HFF-Myc (cell line): ENCODE measurements at places on chromosomes 1 and 21.

DNA sequence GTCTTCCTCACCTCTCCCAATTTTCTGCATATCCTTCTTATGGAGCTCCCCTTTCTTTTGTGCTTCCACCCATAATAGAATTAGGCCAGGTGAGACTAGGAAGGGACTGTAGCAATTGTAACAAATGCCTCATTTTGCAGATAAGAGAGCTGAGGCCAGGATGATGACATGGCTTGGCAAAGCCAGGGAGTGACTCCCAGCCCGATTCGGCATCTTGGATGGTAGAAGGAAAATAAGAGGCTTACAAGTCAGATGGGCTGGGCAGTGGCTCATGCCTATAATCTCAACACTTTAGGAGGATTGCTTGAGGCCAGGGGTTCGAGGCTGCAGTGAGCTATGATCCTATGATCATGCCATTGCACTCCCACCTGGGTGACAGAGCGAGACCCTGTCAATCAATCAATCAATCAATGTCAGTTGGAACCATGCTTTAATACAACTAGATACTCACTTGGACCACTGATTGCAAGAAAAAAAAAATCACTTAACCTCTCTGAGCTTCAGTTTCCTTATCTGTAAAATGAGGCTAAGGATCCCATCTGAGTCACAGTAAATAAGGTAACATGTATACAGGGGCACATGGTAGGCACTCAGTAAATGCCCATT is 51.6 kb downstream of the PLEKHA6 start:
- no peak for DNase-seq

- DNase-seq: peak; percentile 95
Observed at GRCh38 chr1:218377143-218377660, 32.1 kb downstream of the TGFB2 start.

- DNase-seq: no peak
Observed at GRCh38 chr1:185421485-185422107, 104.6 kb upstream of the IVNS1ABP start.

GRCh38 chr1:236315518-236315917 is 33.8 kb upstream of the ERO1B start:
- no peak for DNase-seq

DNA sequence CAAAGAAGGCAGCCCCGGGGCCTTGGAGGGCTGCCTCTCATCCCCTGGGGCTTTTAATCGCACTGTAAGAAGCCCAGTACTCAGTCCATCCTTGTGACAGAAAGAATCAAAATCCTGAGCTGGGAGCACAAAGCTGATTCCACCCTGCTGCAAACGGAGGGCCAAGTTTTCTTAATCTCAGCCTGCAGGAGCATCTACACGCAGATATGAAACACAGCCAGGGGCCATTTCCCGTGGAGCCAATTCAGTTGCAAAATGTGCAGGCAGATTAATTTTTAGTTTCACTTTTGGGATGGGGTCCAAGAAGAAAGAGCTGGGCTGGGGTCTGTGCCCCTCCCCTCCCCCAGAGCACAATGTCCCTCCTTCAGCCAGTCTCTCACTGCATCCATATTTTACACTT is 4.4 kb downstream of the LYPD8 start:
- DNase-seq: no peak

DNA sequence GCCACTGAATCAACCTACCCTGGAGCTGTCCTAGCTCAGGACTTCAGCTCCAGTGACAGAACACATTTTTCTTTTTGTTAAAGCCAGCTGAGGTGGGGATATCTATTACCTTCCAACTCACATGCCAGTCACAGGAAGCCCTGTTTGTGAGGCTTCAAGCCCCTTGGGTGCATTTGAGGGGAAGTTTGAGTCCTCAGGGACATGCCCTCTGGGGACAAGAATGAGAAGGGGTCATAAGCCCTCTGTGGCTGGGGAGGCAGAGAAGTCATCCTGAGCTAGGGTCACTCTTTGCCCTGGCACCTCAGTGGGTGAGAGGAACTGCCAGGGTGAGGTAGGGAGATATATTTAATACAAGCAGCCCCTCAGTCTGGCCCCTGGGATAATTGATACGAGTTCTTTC is 33.5 kb upstream of the CLDN14 start:
- no peak for DNase-seq

DNA sequence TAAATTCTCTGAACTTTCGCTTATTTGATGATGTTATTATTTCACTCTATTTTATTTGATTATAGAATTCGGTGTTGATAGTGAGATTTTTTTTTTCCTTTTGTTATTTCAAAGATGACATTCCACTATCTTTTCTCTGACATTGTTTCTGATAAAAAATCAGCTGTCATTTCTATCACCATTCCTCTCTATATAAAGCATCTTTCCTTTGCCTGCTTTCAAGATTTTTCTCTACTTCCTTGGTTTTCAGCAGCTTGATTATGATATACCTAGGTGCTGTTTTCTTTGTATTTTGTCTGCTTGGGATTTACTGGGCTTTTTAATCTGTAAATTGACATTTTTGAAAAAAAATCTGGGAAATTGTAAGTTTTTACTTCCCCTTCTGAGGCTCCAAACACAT is 344.0 kb downstream of the HLX start:
- DNase-seq: no peak

GRCh38 chr21:32406405-32406804 is 6.1 kb upstream of the EVA1C start:
- DNase-seq: no peak

DNA sequence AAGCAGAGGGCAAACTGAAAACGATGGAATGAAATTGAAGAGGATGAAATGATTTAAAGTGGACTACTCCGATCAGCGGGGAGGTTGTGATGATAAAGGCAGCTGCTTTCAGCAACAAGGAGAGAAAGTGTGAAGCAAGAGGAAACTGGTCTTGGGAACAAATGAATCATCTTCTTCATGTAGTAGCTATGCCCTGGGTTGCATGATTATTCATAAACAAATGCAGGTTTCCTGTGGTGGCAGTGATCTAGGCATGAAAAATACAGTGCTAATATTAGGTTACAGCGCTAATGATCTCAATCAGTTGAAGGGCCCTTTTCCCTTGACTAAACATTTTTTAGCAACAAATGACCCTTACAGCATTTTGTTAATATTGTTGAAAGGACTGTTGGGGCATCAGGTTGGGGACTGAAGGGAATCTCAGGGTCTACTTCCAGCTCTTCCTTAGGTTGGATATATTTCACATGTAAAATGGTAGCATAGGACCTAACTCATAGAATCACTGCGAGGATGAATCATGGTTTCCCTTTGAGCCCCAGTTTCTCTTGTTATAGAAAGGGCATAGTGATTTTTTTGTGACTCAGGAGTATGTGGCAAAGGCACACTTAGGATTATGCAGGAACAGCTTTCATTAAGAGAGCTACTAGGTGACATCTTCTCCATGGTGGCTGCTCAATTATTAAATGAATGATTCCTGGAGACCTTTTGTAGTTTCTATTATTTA is 1.9 kb upstream of the ZFYVE9 start:
- peak; percentile 31 for DNase-seq

- no peak for DNase-seq
Observed at GRCh38 chr1:57874418-57874877, 450.6 kb upstream of the DAB1 start.

- no peak for DNase-seq
Observed at GRCh38 chr1:46645815-46646214, 22.3 kb downstream of the ATPAF1 start.

DNA sequence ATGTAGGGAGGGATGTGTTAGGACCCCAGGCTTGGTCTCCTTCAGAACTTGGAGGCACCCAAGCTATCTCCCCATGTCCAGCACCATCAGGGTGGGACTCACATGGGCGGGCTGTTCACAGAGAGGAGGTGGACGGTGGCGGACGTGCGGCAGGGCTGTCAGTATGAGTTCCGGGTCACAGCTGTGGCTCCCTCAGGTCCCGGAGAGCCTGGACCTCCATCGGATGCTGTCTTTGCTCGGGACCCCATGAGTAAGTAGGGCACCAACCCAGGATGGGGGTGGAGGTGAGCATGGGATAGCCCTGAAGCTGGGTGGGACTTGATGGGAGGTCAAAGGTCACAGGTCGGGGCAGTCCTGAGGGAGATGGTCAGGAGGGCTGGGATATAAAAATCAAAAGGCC is 27.8 kb downstream of the IGFN1 start:
- no peak for DNase-seq

DNA sequence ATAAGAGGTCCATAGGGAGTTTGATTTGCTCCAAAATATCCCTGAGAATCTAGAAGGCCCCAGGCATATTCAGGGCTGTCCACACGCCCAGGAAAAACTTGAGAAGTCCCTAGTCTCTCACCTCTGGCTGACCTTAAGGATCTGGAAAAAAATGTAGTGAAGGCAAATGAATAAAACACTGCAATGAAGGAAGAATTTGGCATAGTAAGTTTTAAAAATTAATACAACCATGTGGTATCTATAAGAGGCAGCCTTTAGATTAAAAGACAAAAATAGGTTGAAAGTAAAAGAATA is 91.3 kb downstream of the COLGALT2 start:
- DNase-seq: no peak

DNA sequence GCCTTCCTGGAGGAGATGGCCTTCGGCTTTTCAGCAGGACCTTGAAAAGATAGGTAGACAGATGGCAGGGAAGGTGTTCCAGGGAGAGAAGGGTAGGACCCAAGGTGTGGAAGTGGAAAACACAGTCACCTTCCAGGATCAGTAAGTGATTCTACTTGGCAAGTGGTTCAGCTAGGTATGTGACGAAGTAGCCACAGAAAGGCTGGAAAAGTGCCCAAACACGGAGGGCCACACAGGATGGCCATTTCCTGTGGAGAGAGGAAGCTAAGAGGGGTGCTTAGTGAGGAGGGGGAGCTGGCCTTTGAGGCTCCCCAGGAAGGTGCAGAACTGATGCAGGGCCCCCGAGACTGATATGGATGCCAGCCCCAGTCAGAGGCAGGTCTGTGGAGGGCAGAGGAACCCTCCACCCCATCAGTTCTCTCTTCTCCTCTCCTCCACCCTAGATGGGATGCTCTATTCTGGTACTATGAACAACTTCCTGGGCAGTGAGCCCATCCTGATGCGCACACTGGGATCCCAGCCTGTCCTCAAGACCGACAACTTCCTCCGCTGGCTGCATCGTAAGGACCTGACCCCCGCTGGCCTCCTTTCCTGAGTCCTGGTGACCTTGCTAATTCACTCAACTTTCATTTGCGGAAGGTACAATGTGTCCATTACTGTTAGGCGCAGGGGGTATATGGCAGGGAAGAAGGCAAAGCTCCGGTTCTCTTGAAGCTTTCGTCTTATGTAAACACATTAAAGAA is 6.8 kb downstream of the SEMA4A start:
- DNase-seq: no peak

DNA sequence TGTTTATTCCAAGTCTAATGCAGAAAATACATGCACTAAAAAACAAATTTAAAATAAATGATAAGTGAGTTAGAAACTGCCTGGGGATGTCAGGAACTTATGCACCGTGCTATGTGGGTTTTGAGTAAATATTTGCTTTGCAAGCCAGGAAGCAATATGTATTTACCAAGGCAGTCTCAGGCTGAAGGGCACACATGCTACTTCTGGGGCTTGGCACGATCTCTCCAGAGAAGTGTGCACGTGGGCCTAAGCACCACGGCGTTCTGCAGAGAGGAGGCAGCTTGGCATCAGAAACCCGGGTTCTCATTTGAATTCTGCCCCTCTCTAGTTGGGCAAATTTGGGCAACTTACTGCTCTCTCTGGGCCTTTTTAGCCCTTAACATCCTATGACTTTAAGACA is 72.6 kb upstream of the ROR1 start:
- DNase-seq: no peak

- no peak for DNase-seq
Observed at GRCh38 chr1:160978510-160978927, 23.9 kb upstream of the ITLN2 start.

- no peak for DNase-seq
Observed at GRCh38 chr1:78038491-78038939, 7.3 kb upstream of the GIPC2 start.

GRCh38 chr1:188888386-188888785 is 1589.3 kb downstream of the BRINP3 start:
- no peak for DNase-seq

- peak; percentile 63 for DNase-seq
Observed at GRCh38 chr1:35715568-35716002, 3.1 kb downstream of the C1orf216 start.

DNA sequence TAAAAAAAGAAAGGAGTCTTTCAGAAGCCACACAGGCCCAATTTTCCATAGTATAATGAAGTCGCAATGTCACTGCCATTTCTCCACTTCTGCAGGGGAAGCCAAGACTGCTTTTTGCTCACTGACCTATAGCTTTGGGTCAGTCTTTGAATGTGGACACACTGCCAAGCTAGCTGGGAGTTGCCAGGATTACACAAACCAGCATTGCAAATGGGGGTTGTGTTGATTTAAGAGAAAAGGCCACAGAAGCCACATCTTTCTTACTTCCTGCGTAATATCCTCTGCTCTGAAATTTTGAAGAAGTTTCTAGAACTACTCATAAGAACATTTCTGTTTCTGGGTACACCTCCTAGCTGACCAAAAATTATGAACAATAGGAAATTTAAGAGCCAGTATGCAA is 45.8 kb upstream of the SAMSN1 start:
- DNase-seq: no peak

- no peak for DNase-seq
Observed at GRCh38 chr1:246765521-246765920, 41.3 kb downstream of the SCCPDH start.

DNA sequence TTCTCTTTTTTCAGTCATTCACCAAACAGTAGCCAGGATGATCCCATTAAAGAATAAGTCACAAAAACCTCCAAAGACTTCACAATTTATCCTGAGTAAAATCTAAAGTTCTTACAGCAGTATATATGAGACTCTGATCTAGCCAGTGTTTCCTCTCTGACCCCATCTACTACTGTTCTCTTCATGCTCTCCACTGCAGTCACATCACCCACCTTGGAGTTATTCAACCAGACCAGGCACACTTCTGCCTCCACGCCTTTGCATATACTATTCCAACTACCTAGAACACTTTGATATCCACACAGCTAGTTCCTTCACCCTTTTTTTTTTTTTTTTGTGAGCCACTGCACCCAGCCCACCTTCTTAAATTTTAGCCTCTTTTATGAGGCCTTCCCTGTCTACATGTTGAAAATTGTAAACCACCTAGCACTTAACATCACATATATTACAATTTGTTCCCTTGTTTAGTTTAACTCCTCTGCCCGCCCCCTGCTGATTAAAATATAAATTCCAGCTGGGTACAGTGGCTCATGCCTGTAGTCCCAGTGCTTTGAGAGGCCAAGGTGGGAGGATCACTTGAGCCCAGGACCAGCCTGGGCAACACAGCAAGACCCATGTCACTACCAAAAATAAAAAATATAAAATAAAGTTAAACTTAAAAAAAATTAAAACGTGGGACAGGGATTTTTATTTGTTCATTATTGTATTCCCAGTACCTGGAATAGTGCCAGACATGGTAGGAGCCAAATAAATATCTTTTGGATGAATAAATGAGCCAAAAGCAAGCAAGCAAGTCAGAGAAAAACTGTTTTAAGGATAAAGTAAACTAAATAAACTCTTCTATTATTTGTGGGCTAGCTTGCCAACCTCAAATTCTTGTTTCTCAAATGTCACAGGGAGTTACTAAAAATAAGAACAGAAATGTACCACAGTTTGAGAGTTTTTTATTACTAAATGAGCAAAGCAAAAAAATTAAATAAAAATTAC is 35.2 kb upstream of the MUTYH start:
- DNase-seq: no peak
